Activated CD4-positive, CD25-positive, alpha-beta regulatory T cell treated with anti-CD3 and anti-CD28 coated beads, Interleukin-2, amount 50 U/mL, for 24 hours (primary cell): ENCODE measurements at places on chromosomes 2 and 18.

GRCh38 chr2:229775614-229776313 is 61.4 kb upstream of the DNER start:
- no peak for ATAC-seq

DNA sequence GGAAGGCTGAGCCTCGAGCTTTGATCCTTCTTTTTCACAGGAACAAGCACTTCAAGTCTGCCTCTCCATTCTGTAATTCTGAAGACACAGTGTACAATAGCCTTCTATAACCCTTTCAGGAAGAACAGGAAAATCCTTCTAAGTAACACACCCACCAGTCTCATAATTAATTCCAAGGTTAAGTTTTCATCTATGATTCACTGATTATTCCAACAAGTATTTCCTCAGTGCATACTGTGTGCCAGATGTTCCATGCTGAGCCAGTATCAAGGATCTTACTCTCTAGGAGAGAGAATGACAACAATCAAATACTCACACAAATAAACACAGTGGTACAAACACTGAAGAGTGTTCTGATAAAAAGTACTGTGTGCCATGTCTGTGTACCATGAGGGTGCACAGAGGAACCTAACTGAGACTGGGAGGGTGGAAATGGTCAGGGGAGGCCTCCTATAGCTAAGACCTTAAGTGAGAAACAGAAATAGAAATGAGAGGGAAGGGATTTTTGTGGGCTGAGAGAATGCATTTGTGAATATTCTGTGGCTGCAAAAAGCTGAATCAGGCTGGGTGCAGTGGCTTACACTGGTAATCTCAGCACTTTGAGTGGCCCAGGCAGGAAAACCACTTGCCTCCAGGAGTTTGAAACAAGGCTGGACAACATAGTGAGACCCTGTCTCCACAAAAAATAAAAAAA is 7.3 kb upstream of the MTLN start:
- no peak for ATAC-seq

DNA sequence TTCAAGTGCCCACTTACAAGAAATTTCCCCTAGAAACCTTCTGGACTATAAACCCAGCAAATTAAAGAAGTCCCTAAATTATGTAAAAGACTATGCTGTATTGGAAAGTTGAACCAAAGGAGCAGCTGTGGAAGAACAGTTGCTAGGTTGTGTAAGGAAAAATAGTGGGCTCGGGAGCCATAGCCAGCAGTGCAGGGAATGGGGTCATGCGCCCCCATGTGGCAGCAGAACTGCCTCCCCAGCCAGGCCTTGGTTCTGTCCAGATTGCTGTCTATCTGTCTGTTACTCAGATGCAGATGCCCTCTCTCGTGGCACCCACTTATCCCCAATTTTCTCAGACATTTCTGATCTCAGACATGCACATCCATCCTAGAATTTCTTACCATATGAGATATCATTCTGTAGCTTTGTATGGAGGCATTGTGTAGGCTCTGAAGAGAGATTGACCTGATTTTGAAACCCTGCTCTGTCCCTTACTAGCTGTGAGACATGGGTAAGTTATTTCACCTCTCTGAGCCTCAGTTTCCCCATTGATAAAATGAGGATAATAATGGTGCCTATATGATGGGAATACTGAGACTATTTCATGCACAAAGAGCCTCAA is 258.3 kb downstream of the SS18 start:
- no peak for ATAC-seq

DNA sequence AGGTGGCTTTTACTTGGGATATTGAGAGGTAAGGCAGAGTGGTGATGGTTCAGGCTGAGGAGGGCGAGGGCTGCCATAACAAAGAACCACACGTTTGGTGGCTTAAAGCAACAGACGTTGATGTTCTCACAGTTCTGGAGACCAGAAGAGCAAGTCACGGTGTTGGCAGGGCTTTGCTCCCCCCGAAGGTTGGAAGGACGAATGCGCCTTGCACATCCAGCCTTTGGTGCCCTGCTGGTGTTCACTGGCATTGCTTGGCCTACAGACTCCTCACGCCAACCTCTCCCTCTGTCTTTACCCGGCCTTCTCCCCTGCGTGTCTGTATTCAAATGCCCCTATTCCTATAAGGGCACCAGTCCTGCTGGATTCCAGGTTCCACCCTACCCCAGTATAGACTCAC is 125.4 kb downstream of the TPO start:
- ATAC-seq: no peak

GRCh38 chr18:5534845-5535244 is 9.0 kb downstream of the EPB41L3 start:
- no peak for ATAC-seq

DNA sequence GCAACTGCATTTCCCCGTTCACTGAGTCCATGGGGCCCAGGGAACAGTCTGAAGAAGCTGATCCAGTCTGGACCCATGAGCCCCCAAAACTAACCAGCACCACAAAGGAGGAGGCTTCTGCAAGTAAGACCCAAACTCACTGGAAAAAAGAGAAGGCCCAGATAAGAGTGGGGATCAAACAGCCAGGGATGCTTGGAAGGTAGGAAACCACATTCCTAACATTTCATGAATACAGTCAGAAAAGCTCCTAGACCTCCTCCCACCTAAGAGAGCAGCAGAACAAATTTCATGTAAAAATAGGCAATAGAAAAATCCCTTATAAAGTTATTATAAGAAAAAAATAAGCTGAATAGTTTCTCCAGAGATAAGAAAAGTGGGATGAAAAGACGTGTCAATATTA is 30.3 kb downstream of the TUBB6 start:
- no peak for ATAC-seq

DNA sequence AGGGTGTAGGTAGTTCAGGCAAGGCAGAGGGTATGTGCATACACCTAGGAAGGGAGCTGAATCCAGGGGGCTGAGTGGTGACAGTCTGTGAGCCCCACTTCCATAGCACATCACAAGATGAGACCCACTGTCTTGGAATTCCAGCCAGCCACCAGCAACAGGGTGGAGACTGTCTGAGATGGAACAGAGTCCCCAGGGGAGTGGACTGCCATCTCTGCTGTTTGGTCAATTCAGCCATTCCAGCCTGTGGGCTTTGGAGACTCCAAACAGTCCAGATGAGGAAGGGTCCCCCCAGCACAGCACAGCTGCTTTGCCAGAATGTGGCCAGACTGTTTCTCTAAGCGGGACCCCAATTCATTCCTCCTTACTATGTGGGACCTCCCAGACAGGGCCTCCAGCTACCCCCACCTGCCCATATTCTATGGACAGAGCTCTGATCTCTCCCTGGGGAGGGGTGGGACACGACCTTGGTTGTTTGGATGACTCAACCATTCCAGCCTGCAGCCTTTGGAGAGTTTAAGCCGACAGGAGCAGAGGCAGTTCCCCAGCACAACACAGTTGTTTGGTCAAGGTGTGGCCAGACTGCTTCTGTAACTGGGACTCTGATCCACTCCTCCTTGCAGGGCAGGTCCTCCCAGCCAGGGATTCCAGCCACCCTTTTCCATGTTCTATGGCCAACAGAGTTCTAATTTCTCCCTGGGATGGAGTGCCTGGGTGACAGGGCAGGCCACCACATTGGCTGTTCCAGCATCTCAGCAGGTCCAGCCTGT is 178.0 kb downstream of the RND3 start:
- ATAC-seq: no peak
